ENCODE measurements at places on chromosomes 16 and 17.
A peak's percentile ranks its signal among the peaks of the same experiment; 100 is the strongest.

DNA sequence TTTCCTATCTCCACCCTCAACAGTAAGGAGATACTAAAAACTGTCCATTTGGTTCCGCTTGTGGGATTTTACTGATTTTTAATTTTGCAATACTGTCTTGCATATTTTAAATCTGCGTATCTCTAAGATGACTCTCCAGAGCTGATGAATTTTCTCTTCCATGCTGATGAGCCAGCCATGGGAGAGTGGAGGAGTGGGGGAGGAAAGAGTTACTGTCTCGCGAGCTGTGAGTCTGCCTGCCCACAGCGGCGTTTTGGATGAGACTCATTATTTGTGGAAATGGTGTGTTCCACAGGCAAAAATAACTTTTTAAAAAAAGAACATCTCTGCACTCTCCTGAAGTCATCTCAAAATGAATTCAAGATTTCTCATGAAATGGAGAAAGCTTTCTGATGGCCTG lies 34.6 kb upstream of the MYOCD start:
- no peak for DNase-seq

DNA sequence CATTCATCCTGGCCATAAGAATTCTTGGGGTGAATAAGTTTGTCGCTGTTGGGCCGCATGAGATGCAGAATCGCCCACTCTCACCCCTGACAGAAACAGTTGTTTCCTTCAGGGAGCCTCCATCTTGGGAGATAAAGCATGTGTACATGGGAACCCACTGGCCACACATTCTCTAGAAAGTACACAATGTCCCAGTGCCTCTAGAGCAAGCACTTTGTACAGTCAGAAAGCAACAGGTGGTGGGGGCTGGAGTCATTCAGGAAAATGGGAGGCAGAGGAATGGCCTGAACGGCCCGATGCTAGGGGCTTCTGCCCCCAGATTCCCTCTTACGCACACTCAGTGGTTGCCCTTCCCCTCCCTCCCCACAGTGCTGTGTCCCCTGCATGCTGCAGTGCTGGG lies 16.1 kb downstream of the ACE start:
- no peak for DNase-seq

DNA sequence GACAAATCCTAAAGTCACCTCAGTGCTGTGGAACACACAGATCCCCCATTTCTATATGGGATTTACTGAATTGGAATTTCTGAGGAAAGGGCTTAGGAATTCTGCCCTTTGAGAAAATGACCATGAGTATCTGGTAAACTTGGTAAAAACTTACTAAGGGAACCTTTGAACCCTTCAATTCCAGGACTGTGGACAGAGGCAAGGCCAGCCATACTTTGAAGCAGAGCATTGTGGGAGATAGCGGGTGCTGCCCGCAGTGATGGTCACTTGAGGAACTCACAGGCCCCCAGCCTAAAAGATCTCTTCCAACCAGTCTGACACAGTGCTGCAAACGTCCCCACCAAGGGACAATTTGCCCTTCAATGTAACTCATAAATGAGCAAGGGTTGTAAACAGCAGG lies 61.4 kb downstream of the IRX6 start:
- no peak for DNase-seq

DNA sequence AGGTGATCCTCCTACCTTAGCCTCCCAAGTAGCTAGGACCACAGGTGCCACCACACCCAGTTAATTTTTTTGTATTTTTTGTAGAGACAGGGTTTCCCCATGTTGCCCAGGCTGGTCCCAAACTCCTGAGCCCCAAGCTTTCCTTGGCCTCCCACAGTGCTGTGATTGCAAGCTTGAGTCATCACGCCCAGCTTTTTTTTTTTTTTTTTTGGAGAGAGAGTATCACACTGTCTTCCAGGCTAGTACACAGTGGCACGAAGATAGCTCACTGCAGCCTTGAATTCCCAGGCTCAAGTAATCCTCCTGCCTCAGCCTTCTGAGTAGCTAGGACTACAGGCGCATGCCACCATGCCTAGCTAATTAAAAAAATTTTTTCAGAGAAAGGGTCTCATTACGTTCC lies 27.2 kb downstream of the HEATR9 start:
- no peak for DNase-seq

DNA sequence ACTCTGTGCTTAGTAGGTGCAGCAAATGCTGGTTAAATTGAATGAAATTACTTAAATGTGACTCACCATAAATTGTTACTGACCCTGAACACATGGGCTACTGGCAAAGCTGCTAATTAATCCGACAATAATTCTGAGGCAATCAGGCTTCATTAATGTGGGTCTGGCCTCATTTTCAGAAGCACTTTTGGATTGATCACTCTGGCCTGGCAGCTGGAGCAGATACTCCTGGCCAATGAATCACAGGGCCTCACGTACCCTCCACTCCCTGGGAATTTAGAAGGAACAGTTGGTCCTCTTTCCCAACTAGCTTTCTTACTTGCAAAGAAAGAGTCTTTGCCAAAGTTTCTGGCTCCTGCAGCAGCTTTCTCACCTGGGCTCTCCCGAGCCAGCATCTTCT lies 162.0 kb upstream of the ZKSCAN2 start:
- DNase-seq: no peak

GRCh38 chr16:78775161-78775561 lies 675.7 kb downstream of the WWOX start:
- DNase-seq: peak; percentile 88

GRCh38 chr16:51697454-51697853 lies 546.4 kb upstream of the SALL1 start:
- DNase-seq: no peak

GRCh38 chr17:73003487-73003886 lies 89.0 kb downstream of the SLC39A11 start:
- DNase-seq: no peak

- DNase-seq: peak; percentile 70
Measured at GRCh38 chr17:42287305-42287976, 857 bp upstream of the STAT5A start.

- DNase-seq: no peak
Measured at GRCh38 chr16:31006589-31006988, 3.8 kb downstream of the STX1B start.

GRCh38 chr17:74770498-74771318 lies 5.4 kb downstream of the NAT9 start:
- peak; percentile 79 for DNase-seq

DNA sequence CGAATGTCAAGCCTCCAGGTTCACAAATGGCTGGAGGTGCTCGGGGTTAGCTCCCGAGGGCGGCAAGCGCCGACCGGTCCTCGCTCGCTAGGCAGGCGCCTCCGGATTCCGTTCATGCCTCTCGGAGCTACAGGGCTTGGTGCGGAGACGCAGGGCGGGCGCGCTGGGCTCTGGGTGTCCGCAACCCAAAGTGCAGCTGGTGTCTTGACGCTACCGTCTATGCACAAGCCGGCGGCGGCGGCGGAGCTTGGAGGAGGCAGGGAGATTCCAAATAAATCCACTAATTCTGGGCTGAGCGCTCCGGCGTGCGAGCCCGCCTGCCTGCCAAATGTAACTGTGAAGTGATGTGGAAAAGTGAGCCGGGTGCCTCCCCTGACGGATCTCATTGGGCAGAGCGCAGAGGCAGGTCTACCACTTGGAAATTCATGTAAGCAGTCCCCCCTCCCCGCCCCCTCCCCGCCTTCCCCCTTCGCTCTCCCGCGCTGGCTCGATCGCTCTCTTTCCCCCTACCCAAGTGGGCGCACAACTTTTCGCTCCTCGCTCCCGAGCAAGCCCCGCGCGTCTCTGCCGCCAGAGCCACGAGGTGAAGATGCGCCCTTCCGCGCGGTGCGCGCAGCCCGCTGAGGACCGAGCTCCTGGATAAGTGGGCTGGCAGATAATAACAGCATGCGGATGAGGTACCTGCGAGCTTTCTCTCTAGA lies at the start of gene CDH8:
Gene CDH8, minus strand, starts transcription at position 338 of the 701 bp plus-strand sequence. CDS start 15,035 bp downstream, outside the sequence.
- DNase-seq: no peak

- DNase-seq: peak; percentile 69
Measured at GRCh38 chr16:86519649-86520316, 9.5 kb downstream of the FOXF1 start.

DNA sequence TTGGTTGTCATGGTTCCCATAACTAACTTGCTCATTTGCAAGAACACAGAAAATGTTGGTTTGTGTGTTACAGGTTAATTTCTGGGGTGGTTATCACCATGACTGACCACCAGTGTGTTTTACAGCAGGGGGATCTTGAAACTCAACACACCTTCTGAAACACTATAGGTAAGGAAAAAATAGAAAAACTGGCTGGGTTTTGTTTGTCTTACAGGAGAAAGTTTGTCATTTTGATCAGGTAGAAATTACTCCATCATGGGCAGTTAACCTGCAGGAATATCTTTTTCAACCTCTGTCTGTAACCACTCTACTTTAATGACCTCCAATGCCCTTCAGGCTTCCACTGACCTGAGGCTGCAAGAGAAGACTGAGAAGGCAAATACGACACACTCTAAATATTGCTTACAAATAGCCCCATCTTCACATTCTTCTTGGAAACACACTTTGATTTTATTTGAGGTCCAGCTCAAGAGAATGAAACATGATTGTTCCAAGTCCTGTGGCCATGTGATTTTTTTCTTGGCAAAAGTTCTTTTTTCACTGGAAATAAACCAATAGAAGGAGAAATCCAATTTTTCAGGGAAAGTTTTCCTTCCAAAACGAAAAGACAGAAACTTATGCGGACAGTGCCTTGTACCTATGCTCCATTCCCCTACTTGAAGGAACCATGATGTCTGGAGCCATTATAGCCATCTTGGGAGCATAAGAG lies 428.7 kb upstream of the SALL1 start:
- no peak for DNase-seq

GRCh38 chr17:37176723-37177122 lies 199.1 kb upstream of the C17orf78 start:
- DNase-seq: no peak

- no peak for DNase-seq
Measured at GRCh38 chr17:71872843-71873485, 247.9 kb upstream of the SOX9 start.

DNA sequence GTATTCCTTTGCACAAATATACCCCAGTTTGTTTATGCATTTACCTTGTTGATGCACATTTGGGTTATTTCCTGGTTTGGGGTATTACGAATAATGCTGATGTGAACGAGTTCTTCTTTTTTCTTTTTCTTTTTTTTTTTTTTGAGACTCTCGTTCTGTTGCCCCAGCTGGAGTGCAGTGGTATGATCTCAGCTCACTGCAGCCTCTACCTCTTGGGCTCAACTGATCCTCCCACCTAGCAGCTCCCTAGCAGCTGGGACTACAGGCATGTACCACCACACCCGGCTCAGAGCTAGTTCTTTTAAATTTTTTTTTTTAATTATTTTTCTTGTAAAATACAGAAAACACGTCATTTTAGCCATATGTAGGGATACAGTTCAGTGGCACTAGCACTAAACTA lies 14.1 kb downstream of the RAB40C start:
- DNase-seq: no peak

GRCh38 chr16:4519274-4520058 lies 19.1 kb downstream of the CDIP1 start:
- no peak for DNase-seq

- no peak for DNase-seq
Measured at GRCh38 chr17:33786478-33786877, 468.6 kb upstream of the CCL2 start.

DNA sequence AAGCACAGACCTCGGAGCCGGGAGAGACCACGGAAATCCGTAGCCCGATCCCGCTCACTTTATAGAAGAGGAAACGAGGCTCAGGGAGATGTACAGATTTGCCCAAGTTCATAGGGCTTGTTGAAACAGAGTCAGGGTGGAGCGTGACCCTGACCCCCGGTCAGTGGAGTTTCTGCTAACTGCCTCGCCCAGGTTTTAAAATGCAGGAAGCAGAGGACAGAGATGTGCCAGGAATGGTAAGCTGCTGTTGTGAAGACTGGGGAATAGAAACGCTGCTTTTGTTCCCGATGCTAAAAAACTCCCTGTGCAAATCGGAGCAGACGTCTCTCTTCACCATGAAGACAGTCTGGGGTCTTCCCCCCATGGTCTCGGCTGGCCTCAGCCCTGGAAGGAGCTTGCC lies 403.0 kb downstream of the SEC14L1 start:
- DNase-seq: no peak

DNA sequence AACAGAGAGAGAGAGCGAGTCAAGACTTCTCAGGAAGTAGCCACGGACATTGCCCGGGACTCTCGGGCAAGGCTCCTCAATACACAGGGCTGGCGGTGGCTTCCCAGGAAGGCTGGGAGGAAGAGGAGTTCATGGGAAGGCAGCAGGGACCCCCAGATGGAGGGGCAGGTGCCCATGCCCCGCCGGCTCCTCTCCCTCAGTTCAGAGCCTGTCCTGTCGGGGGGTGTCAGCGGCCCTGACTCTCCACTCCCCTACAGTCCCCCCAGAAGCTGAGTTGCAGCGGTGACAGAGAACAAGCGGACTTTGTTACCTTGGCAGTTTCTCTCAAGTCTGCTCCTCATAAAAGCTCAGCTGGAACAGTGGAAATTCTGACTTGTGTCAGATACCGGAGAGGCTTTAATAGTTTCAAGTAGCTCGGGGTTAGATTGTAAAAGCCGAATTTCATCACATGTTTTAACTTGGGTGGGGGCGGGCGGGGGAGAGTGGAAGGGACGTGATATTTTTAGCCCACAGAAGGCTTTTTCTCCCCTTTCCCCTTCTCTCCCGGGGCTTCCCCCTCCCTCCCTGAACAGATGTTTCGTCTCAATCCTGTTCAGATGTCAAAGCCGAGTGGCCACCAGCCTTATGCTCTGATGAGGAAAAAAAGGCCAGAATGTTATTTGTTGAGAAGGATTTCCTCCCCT lies 65.2 kb downstream of the NKD1 start:
- DNase-seq: no peak

GRCh38 chr17:30552994-30553566 lies 75.9 kb downstream of the GOSR1 start:
- no peak for DNase-seq

GRCh38 chr16:64242492-64242891 lies 879.4 kb downstream of the CDH11 start:
- DNase-seq: no peak

GRCh38 chr17:50872710-50873424 lies 6.7 kb upstream of the TOB1 start:
- DNase-seq: peak; percentile 56

DNA sequence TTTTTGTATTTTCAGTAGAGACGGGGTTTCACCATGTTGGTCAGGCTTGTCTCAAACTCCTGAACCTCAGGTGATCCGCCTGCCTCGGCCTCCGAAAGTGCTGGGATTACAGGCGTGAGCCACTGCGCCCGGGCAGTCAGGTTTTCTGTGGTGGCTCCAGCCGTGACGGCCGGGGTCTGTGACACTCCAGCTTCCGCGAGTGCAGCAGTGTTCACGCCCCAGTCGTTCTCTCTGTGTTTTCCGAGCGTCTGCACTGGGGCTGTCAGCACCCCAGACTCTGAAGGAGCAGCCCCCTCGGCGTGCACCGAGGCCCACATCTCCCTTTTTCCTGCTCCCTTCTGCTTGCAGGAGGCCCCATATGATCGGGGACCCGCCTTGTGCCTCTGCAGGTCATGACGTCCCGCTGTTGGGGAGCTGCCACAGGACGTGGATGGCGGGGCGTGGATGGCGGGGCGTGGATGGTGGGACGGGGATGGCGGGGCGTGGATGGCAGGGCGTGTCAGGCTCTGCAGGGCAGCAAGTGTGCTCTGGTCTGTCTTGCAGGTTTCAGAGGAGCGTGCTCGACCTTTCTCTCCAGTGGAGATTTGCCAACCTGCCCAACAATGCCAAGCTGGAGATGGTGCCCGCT lies 5.7 kb downstream of the ASPSCR1 start:
- DNase-seq: no peak

- no peak for DNase-seq
Measured at GRCh38 chr16:27189335-27189972, 13.9 kb upstream of the KDM8 start.

- no peak for DNase-seq
Measured at GRCh38 chr17:67615011-67615561, 102.7 kb upstream of the NOL11 start.

- DNase-seq: no peak
Measured at GRCh38 chr17:77456271-77456950, 315.6 kb downstream of the SEC14L1 start.

GRCh38 chr16:80631581-80631980 lies 90.8 kb downstream of the DYNLRB2 start:
- no peak for DNase-seq

Data from activated CD4-positive, alpha-beta T cell treated with anti-CD3 and anti-CD28 coated beads for 48 hours (primary cell).